Inflammatory macrophage treated with lipopolysaccharide for 1 hour (primary cell): ENCODE measurements at places on chromosomes 13 and 19.

DNA sequence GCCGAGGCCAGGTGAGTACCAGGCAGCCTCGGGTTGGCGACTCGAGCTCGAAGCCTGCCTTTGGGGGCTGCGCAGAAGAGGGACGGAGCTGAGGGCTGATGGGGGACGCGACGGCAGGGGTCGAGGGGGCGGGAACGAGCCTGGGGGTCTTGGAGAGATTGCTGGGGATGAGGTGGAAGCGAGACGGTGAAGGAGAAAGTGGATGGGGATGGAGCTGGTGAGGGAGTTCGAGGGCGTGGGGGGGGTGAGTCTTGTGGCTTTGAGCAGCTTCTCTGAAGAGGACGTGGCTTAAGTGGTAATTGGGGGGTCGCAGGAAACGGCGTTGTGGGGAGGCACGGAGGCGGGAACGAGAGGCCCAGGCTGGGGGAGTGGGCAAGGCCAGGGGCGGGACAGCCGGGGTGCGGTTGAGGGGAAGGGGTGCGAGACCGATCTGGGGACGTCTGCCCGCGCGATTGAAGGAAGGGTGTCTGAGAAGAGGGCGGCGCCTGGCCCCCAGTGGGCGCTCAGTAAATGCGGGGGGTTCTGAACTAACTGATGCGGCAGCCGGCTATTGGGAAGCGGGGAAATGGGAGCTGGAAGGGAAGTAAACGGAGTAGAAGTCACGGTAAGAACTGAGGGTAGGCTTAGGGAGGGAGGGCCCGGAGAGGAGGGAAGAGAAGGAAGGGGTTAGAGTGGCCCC is 426 bp downstream of the MYO9B start:
- peak; percentile 62 for DNase-seq

- no peak for DNase-seq
Observed at GRCh38 chr13:60538566-60538965, 141.5 kb downstream of the TDRD3 start.

GRCh38 chr19:10749435-10750384 is 31.8 kb downstream of the DNM2 start:
- no peak for DNase-seq

- peak; percentile 79 for DNase-seq
Observed at GRCh38 chr13:52713894-52714293, 25.7 kb downstream of the CNMD start.

DNA sequence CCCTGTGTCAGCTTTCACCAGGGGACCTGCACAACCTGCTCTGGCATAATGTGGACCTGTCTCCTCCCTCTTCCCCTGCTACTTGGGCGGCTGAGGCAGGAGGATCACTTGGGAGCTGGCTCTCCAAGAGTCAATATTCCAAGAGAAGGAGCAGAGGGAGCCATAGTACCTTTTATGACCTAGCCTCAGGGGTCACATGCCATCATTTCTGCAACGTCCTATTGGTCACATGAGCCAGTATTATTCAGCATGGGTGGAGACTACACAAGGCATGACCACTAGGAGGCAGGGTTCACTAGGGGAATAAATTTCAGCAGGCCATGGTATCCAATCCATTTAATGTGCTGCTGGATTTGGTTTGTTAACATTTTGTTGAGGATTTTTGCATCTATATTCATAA is 12.0 kb upstream of the SHFL start:
- peak; percentile 16 for DNase-seq

DNA sequence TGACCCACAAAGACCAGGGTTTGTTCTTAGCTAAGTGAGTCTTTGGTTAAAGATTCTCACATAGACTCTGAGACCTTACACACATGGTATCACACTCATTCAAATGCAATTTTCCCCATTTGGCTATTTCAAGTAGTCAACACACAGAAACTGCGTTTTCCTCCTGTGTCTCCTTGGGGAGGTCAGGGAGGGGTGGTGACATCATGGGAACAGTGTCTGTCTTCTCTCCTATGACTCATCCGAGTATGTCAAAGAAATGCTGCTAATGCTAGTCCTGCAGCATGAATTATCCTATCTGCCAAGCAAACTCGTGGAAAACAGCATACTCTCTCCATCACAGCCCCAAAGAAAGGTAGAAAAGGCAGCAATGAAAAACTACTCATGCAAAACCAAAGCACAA is 100.2 kb downstream of the ENOX1 start:
- DNase-seq = no peak
